ENCODE measurements at places on chromosomes 5 and 9.
A peak's percentile ranks its signal among the peaks of the same experiment; 100 is the strongest.

DNA sequence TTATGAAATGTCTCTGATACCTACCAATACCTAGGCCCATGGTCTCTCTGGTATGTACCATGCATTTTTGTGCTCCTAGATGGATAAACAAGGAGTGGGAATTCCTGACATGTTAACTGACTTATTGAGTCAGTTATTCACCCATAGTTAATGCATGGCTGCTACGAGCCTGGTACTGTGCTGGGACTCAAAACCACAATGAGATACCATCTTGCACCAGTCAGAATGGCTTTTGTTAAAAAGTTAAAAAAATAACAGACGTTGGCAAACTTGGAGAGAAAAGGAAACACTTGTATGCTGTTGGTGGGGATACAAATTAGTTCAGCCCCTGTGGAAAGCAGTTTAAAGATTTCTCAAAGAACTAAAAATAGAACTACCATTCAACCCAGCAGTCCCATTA, 293.8 kb downstream of the OSTF1 start:
- no peak for DNase-seq

- no peak for DNase-seq
Measured at GRCh38 chr9:117305454-117305853, 109.4 kb downstream of the ASTN2 start.

DNA sequence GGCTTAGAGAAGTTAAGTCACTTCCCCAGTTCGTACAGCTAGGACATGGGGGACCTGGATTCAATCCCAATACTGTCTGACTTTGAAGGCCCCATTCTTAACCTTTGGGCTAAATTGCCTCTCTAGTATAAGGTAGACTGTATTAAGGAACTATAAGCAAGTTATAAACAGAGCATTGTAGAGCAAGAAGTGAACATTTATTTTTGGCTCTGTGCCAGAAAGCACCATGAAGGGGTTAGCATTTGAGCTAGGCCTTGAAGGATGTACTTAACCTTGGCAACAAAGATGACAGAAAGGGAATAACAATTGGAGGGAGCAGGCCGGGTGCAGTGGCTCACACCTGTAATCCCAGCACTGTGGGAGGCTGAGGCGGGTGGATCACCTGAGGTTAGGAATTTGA, 32.8 kb downstream of the GALNT10 start:
- DNase-seq: no peak

GRCh38 chr9:112774006-112774996, 23.7 kb downstream of the SNX30 start:
- no peak for DNase-seq

- no peak for DNase-seq
Measured at GRCh38 chr9:70610287-70610644, 195.8 kb upstream of the KLF9 start.

- DNase-seq: no peak
Measured at GRCh38 chr9:134785325-134786108, 95.1 kb upstream of the FCN2 start.

DNA sequence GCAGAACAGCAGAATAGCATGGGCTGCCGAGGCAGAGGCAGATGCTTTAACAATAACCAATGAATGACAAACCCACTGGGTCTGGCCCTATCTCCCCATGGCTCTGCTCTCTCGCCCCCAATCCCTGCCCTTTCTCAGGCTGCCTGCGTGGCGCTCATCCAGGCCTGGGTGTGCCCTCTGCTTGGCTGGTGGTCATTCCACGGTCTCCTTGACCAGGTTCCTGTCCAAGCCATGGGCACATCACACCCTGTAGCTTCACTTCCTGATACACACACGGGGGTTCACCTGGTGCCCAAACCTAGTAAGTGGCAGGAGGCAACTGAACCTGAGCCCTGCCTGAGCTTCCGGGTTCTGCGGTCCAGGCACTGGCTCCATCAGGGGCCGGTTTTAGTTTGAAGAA, 87.6 kb downstream of the DAP start:
- DNase-seq: no peak

GRCh38 chr5:52709167-52709925, 78.4 kb upstream of the ITGA1 start:
- peak; percentile 44 for DNase-seq

DNA sequence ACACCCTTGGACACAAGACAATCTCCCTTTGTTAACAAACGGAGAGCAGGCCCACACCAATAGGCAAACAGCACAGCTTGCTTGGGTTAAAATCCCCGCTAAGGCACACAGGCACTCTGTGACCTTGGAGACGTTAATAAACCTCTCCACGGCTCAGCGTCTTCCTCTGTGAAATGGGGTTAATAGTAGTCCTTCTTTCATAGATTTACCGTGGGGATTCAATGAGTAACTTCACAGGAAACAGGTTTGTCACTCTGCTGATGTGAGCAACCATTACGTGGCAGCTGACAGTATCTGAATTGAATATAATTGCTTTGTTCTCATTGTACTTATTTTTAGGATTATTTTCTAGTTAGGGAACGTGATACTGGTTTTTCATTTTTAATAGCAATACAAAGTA, 65.2 kb upstream of the ADRA1B start:
- no peak for DNase-seq

DNA sequence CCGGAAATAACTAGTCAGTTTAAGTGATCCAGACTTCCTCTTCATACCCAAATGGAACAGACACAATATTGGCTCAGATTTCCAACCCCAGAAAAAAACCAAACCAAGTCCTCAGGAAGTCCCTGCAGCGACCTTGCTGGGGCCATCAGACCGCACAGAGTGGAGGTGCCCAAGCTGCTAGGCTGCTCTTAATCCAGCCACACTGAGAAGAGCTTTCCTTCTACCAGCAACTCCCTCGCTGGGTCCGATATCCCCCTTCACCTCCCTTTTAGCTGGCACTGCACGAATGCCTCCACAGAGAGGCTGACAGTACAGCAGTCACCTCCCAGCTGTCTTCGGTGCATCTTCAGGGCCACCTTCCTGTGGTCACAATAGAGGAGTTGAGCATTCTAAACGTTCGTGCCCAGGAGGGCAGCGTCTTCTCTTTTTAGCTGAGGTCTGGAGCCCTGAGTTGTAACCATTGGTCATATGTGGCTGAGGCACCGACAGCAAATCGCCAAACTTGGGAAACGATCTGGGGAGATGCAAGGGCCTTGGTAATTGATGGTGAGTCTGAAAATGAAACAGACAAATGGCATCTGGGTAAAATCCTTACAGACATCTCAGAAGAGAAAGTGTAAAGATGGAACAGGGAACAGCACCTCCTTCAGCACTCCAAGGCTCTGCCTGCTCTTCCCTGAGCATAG, 5.7 kb downstream of the NAIF1 start:
- DNase-seq: no peak

- no peak for DNase-seq
Measured at GRCh38 chr5:163893281-163893680, 387.9 kb downstream of the MAT2B start.

- DNase-seq: no peak
Measured at GRCh38 chr5:56342616-56343015, 109.5 kb upstream of the ANKRD55 start.

DNA sequence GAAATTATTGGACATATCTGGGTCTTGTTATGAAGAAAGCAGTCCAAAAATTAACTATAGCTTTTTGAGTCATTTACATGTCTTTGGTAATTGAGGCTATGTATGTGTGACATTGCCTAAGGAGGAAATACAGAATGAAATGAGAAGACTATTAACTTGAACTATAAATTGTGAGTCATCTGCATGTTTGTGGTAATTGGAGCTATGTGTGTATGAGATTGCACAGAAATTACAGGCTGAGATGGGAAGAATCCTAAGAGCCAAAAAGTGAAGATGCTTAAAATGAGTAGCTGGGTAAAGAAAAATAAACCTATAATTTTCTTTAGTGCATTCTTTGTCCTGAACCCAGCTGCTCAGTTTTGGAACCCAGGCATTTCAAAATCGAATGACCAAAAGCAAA, 747.6 kb upstream of the EDIL3 start:
- peak; percentile 11 for DNase-seq

DNA sequence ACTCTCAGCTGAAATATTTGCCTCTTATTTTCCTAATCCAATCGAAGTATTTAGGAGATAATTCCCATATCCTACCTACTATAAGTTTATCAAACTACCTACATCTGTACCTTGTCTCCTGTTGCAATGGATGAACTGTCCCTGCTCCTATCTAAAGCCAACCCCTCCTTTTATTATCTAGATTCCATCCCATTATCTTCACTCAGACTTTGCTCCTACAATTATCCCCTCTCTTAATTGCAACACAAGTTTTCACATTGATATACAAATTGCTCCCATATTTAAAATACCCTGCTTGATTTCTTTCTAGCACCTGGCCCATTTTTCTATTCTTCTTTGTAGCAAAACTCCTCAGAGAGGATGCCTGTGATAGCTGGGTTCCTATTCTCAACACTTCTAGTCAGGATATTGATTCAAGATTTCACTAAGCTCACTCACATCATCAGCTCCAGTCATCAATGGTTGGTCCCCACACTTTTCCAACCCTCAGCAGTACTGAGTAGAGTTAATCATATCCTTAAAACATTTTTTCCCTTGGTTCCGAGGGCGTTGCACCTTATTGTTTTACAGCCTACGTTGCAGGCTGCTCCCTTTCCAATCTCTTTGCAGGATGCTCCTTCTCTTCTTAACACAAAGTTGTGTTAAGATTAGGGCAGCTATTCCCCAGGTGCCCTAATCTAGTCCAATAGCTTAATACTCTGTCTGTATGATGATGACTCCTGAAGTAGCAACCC, 177.8 kb upstream of the PTGER4 start:
- no peak for DNase-seq

GRCh38 chr5:148811756-148812155, 14.7 kb upstream of the ADRB2 start:
- DNase-seq: no peak

- DNase-seq: no peak
Measured at GRCh38 chr9:71721855-71722254, 46.5 kb downstream of the CEMIP2 start.

GRCh38 chr9:6645355-6646292, at the start of gene GLDC:
TSS of gene GLDC (minus strand) at chr9:6645729. CDS start at chr9:6645499, 230 bp downstream.
- peak; percentile 55 for DNase-seq

GRCh38 chr5:72485430-72485974, 21.7 kb downstream of the ZNF366 start:
- no peak for DNase-seq

DNA sequence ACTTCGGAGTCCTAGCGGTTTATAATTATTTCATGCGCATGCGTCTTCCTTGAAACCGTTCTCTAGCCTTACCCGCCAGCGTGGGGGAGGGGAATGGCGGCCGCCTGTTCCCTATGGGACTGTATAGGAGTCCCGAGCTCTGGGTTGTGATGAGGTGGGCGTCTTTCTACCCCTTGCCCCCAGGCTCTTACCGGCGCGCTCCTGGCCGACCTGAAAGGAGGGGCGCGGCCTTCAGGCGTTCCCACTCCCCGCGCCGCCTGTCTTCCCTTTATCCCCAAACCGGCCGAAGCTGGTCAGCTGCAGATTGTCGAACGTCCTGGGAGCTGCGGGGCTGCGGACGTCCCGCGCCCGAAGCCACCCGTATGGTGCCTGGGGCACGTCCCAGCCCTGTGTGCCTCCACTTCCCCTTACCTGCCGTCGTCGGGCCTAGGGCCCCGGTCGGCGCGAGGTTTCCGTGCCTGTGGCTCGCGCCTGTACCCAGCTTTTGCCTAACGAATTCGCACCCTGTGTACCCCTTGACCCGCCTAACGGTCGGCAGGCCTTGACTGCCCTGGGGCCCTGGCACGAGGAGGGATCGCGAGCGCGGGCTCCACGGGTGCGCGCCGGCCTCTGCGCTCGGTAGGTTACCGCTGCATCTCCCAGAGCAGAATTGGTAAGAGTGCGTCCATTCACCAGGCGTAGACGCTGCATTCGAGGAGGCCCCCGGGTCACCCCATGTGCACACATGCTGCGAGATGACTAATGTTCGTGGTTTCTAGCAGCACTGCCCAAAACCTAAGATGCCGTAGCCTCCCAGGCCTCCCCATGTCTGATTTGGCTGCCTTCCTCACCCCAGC, 653 bp upstream of the HNRNPH1 start:
- peak; percentile 60 for DNase-seq

DNA sequence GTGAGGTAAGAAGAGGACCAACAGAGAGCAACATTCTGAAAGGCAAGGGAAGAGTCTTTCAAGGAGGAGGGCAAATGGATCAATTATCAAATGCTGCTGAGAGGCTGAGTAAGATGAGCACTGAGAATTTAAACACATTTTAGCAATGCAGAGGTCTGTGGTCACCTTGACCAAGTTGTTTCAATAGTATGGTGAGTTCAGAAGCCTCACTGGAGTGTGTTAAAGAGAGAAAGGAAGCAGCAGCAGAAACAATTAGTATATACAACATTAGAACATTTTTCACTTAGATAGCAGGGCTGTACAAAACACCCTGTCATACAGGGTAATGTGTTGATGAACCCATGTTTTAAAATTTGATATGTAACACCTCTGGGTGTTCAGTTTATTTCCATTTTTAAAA, 131.5 kb downstream of the NR6A1 start:
- no peak for DNase-seq

GRCh38 chr9:129394061-129394885, 216.2 kb upstream of the IER5L start:
- no peak for DNase-seq

GRCh38 chr9:72351538-72352453, 13.2 kb downstream of the ZFAND5 start:
- DNase-seq: no peak

DNA sequence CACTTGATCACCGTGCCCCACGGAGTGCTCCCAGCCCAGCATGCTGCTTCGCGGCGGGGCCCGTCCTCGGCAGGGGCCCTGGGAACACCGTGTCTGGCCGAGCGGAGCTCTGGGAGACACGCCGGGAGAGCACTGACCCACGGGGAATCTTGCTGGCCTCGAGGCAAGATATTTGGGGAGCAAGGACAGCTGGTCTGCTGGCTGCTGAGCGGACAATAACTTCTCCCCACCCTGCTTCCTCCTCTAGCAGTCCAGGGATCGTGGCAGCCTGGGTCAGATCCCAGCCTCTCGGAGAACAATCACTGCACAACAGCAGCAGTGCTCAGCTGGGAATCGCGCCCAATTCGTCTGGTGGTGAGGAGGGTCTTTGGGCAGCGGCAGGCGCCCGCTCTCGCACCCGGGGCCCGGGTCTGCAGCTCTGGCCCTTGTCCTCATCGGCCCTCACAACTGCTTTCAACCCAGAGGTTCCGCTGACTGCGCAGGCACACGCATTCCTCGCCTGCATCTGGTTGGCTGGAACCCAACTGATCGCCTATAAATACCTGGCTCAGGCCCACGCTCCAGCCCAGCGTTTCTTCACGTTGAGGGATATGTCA, 43.4 kb downstream of the DBH start:
- no peak for DNase-seq

Measured in foreskin melanocyte (primary cell).